ENCODE measurements at places on chromosomes 7 and 10.

DNA sequence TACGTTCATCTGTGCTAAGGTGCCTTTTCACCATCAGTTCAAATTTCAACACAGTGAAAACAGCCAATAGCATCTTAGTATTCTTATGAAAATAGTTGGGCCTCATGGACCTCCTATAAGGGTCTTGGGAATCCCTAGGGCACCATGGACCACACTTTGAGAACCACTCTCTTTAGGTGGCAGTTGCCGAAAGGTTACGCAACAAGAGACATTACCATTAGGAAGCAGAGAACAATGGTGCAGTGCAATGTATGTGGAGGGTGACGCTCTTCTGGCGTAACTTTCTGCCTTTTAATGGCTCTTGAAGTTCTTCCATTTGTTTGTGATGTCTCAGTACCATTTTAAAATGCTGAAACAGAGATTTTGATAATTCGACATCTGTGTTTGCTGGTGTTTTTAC lies 131.1 kb downstream of the CNNM2 start:
- ATAC-seq = no peak

GRCh38 chr10:121607310-121608055 lies 9.2 kb upstream of the FGFR2 start:
- no peak for ATAC-seq

- ATAC-seq = no peak
Observed at GRCh38 chr7:104958371-104958865, 55.6 kb upstream of the KMT2E start.

DNA sequence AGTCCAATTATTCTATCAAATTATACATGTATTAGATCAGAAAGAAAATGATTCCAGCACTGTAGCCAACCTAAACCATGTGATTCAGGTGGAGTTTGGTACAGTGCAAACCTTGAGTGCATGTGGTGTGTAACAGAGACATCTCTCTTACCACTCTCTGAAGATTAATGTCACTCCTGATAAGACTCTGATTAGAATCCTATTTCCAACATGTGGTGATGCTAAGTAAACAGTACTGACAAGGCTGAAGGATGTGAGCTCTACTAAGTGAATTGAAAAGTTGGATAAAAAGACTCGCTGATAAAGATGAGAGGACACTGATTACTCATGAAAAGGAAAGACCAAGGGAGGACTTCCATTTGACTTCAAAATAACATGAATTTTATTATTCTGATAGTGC lies 232.0 kb downstream of the SDK1 start:
- no peak for ATAC-seq

- no peak for ATAC-seq
Observed at GRCh38 chr7:159096736-159097581, 47.7 kb downstream of the VIPR2 start.

GRCh38 chr7:139106959-139107358 lies 2.6 kb downstream of the ZC3HAV1 start:
- no peak for ATAC-seq

DNA sequence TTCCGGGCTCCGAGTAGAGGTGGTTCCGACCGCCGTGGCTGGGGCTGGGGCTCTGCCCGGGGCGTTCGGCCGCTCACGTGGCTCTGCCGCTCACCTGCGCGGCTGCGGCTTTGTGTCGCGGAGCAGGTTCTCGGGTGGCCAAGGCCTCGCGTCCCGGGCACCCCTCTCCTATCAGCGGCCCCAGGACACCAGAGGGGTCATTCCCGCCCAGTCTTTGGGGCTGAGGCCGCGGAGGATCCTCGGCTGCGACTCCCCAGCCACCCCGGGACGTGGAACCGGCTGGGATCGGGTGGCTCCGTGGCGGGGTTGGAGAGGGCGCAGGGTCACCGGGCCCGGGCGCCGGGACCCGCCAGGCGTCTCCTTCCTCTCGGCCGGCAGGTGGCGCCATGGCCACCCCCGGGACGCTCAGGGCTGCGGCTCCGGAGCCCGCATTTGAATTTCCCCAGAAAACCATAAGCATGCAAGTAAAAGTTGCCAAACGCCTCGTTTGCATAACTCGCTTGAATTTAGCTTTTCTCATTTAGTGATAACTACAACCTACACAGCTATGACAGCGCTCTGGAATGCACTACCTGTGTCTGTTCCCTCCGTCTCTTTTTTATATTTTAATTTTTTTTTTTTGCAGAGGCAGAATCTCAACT lies 1.2 kb downstream of the COL26A1 start:
- peak; percentile 98 for ATAC-seq

GRCh38 chr7:107428642-107429041 lies 41.2 kb upstream of the GPR22 start:
- ATAC-seq = no peak

- ATAC-seq = no peak
Observed at GRCh38 chr10:57627642-57628178, 640.0 kb downstream of the IPMK start.

- ATAC-seq = no peak
Observed at GRCh38 chr10:44292390-44293002, 92.4 kb downstream of the CXCL12 start.

DNA sequence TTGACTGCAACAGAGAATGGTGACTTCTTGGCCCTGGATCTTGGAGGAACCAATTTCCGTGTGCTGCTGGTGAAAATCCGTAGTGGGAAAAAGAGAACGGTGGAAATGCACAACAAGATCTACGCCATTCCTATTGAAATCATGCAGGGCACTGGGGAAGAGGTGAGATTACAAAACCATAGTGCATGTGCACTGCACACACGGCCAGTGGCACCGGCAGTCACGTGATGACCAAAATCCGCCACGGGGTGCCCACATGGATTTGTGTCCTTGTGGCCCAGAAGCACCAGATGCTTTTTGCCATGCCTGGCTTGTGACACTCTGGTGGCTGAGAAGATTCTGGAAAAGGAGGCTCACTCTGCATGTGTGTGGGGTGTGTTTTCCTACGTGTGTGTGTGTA lies 32.4 kb downstream of the TACR2 start:
- ATAC-seq = no peak

DNA sequence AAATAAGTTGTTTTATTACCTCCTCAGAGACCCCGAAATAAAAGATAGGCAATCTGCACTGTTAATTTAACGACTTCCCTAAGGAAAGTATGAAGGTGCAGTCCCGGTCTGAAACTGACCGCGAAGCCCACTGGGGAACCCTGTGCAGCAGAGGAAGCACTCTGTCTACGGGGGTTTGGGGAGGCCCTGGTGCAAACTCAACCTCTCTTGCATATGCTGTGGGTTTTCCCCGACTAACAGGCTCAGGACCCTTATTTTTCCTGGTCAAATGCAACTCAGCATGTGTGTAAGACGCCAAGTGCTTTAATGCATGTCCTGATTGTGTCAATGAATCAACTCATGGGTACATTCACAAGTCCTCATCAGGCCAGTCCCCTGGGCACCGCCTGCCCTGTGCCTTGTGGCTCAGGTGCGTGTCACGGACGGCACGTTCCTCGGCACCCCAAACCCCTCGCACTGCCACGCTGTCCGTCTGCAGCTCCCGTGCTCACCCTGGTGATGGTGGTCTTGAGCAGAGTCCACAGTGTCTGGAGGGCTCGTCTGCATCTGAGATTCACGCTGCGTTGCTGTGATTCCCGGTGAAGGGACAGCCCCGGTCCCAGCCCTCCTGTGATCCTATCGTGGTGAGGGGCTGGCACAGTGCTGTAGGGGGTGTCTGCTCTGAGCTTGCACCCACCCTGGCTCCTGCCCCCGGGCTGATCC lies 33.8 kb downstream of the JAKMIP3 start:
- no peak for ATAC-seq

GRCh38 chr10:6114805-6115341 lies 26.0 kb downstream of the RBM17 start:
- ATAC-seq = peak; percentile 76

DNA sequence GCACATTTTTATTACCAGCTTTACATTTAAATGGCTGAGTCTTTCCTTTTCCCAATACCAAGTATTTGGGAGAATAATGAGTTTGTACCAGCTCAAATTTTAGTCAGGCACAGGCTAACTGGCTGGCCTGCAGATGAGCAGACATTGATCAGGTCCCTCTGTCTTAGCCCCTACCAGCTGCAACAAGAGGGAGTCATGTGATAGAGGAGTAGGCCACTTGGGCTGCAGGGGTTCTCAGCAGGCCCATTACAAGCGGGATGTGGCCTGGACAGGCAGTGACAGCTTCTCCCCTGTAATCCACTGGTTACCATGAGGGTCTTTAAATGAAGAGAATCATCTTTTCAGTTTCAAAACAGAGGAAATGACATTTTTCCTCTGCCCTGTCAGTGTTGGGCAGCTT lies 283.6 kb downstream of the SUGCT start:
- no peak for ATAC-seq

GRCh38 chr10:104323085-104323484 lies 15.2 kb downstream of the ITPRIP start:
- ATAC-seq = no peak

GRCh38 chr7:121876656-121877500 lies 3.9 kb downstream of the PTPRZ1 start:
- no peak for ATAC-seq

DNA sequence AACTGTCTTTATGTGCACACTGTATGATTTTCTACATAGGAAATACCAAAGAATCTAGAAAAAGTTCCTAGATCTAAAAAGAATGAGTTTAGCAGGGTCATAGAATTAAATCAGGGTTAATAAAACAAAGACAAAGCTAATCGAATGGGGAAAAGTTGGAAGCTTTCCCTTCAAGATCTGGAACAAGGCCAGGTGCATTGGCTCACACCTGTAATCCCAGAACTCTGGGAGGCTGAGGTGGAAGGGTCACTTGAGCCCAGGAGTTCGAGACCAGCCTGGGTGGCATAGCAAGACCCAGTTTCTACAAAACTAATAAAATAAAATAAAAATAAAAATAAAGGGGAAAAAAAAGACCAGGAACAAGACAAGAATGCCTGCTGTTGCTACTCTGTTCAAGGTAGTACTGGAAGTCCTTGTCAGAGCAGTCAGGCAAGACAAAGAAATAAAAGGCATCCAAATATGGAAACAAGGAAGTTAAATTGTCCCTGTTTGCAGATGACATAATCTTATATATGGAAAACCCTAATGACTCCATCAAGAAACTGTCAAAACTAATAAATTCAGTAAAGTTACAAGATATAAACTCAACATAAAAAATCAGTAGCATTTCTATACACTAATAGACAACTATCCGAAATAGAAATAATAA lies 76.1 kb upstream of the RHEB start:
- ATAC-seq = no peak

- ATAC-seq = no peak
Observed at GRCh38 chr7:27549606-27550005, 113.1 kb downstream of the HIBADH start.

- ATAC-seq = no peak
Observed at GRCh38 chr10:70293169-70293843, 9.5 kb upstream of the NPFFR1 start.

DNA sequence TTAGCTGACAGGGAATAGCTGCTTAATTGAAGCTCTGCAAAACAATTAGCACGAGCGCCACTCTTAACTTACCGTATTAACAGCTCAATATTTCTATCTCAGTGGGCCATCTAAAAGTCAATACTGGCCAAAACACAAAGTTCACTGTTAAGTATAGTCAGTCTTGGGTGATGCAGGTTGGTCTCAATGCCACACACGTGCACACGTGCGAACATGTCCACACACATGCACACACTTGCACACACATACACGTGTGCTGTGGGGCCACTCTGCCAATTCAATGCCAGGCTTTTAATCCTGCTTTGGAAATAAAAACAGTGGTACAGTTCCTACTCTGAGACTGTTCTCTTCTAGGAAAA lies 105.1 kb downstream of the GRB10 start:
- ATAC-seq = no peak

- no peak for ATAC-seq
Observed at GRCh38 chr10:46198516-46198915, 88.3 kb upstream of the ANTXRL start.

GRCh38 chr7:66537876-66538275 lies 90.8 kb upstream of the KCTD7 start:
- no peak for ATAC-seq

DNA sequence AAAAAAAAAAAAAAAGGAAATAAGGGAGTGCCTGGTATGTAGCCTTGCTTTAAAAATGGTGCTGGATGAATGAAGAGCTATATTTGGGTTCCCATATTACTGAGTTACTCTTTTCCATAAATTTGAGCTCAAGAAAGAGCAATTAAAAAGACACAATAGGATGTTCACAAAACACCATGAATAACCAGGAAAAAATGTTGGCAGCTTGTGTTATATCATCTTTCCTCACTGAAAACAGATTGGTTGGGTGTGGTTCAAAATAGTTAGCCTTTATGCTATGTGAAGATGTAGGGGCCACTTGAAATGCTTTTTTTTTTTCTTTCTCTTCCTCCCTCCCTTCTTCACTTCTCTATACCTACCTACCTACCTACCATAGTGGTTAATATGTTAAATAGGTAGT lies 256.9 kb downstream of the STK31 start:
- no peak for ATAC-seq

DNA sequence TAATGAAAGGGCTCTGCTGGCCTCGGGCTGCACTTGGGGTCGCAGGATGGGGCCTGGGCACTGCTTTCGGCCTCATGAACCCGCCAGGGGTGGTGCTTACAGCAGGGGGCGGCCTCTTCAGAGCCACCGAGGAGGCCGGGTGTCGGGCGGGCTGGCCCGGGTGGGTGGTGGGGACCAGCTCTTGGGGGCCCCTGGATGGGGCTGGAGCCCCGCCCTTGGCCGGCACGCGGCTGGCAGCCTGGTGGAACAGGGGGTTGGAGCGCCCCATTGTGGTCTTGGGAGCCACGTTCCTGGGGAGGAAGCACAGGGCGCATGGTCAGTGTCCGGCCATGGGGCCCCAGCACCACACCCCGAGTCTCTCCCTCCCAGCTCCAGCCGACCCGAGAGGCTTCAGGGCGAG lies 8.8 kb downstream of the ADAM8 start:
- ATAC-seq = no peak

DNA sequence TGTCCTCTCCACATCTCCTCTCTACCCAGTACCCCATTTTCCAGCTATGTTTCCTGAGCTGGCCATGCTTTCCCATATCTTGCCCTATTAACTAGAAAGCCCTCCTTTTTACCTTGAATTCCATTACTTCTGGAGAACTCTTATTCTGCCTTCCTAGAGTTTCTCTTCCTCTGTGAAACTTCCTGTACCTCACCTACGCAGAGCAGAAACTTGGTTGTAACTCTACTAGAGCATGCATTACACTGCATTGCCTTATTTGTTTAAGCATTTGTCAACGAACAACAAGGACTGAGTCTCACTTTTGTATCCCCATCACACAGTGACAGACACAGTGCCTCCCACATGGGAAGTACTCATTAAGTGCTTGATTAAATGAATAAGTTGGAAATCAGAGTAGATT lies 36.4 kb downstream of the VCL start:
- ATAC-seq = peak; percentile 1

- peak; percentile 35 for ATAC-seq
Observed at GRCh38 chr7:21256310-21256877, 171.5 kb upstream of the SP4 start.

GRCh38 chr7:34488766-34489165 lies 169.3 kb upstream of the NPSR1 start:
- ATAC-seq = no peak

- no peak for ATAC-seq
Observed at GRCh38 chr10:127534074-127534473, 15.0 kb upstream of the NPS start.

GRCh38 chr7:1463676-1464223 lies 4.5 kb upstream of the MICALL2 start:
- ATAC-seq = no peak

GRCh38 chr7:100509231-100509630 lies 25.5 kb downstream of the NYAP1 start:
- ATAC-seq = no peak

Measured in SK-N-SH treated with all-trans-retinoic acid at 6 μM for 48 hours (cell line).